Adipocyte (in vitro differentiated cells): ENCODE measurements at places on chromosomes 7 and 10.

DNA sequence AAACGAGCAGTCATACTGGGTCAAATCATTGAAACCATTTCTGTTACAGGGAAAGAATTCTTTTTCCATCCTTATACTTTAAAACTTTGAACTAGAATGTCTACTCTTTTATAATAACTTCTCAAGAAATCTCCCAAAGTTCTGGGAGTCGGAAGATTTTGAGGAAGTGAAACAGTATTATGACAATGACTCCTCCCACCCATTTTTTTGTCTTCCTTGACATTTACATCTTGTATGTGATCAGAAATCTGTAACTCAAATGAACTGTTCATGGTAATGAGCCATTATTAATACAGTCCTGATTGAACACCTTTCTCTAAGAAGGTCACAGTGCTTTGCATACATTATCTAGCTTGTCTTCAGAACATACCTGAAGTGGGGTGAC, 227.4 kb downstream of the CELF2 start:
- DNase-seq = no peak

DNA sequence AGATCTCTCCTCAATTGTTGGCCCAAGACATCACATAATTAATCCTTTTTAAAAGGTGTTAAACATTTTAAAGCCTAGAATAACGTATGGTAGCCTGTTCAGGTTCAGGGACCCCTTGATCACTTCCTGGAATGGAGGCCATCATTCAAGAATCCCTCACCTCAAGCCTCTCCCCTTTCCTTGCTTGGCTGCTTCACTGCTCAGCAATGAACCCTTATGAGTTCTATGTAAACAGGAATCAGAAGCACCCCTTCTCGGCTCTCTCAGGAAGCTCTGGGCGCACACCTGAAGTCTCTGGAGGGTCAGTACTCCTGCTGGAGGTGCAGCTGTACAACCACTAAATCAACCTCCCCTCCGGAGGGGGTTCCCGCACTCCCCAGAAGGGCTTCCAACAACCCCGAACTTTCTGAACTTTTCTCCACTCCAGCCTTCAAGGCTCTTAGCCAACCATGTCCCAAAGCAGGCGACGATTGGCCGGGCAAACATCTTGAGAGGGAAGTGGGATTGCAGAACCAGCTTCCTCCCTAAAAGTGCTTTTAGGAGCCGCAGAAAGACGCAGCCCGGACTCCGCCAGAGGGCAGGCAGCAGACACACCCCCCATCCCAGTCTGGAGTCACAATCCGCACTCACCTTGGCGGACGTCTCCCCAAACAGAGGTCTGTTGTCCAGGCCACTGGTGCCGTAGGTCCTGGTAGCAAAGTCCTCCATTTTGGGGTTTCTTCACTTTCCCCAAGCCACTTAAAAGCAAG, 562 bp downstream of the TMEM243 start:
- peak; percentile 74 for DNase-seq

DNA sequence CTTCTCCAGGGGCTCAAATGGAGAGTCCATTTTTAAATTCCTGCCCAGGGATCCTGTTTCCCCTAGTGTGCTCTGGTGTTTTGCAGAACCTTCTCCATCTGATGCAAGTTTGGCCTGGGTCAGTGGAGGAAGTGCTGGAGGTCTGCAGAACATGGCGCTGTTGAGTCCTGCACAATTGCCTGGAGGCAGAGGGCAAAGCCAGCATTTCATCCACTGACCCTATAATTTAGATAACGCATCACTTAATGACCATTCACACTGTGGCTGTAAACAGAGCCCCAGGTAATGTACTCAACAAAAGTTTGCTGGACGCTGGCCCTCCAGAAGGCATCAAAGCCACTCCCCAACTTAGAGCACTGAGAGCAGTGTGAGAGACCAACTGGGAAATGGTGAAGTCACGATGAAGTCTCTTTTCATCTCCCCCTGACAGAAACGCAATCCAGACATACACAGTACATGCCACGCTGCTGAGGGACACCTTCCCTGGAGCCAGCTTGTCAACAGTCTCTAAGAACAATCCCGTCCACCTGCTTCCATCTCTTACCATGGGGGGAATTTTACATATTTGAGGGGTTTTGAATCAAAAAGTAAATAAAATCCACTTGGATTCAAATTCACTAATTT, 13.4 kb downstream of the C10orf71 start:
- DNase-seq = no peak

DNA sequence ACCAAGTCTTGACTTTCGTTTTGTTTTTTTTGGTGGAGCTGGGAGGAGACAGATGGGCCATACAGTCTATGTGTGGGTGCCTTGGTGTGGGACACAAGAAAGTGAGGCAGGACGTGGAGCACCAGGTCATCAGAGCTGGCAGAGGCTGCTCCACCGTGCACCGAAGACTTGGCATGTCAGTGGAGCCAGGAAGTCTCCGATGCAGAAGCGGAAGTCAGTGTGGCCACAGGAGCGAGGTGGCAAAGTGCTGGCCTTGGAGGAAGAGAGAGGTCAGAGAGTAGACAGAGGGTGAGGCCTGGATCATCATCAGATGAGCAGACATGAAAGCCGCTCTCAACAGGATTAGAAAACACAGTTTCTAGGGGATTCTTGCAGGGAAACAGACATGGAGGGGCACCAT, 116.8 kb downstream of the MGMT start:
- DNase-seq = no peak

DNA sequence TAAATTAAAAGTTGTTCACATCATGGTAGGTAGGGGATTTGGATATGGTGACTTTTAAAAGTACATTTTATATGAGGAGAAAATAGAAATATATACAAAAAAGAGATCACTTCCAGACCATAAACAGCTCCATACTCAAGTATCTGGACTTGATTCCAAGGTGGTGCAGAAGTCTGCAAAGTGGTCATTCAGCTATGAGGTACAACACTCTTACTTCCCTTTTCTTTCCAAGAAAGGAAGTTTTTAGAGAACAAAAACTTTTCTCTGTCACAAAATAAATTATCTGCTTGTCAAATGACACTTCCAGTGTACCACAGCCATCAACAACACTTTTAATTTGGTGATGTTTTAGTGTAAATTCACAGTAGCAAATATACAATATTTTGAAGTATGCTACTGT, 1013.5 kb downstream of the GATA3 start:
- no peak for DNase-seq

DNA sequence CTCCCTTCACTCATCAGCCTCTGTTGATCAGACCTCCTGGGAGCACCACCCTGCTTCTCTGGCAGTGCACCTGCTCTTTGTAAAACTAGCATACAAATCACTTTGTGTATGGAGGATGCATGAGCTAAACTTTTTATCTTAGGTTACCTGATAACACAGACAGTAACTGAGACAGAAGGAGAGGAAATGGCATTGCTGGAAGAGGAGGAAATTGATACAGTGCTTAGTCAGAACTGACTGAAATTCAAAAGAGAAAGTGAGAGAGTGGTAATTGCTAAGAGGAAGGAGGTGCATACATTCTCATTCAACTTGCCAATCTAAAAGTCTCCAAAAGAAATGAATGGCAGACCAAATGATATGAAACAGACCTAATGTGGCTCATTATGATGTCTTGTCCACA, 1120.7 kb downstream of the GATA3 start:
- DNase-seq = no peak

GRCh38 chr10:16581202-16581601, 59.5 kb upstream of the C1QL3 start:
- no peak for DNase-seq

DNA sequence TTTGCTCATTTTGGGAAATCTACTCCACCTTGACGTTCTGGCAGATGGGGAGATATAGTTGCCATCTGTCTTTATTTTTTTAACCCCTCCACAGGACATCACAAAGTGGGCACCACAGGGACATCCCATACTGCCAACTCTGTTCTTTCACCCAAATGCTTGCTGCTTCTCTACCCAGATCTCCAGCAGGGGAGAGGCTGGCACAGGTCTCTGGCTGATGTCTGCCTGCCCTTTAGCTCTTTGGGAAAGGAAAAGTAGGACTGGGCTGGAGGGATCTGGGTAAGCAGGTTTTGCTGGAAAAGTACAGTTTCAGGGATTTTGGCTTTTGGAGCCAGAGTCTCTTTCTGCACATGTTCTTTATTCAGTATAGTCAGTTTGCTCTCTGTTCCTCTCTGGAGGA, 156.7 kb downstream of the ANLN start:
- no peak for DNase-seq

DNA sequence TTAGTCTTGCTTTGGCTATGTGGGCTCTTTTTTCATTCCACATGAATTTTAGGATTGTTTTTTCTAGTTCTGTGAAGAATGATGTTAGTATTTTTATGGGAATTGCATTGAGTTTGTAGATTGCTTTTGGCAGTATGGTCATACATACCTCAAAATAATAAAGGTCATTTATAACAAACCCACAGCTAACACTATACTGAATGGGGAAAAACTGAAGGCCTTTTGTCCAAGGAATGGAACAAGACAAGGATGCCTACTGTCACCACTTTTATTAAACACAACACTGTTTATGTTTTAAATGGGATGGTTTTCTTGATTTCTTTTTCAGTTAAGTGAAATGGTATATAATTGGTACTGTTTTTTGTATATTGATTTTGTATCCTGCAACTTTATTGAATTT, 84.3 kb downstream of the CCDC7 start:
- DNase-seq = no peak

DNA sequence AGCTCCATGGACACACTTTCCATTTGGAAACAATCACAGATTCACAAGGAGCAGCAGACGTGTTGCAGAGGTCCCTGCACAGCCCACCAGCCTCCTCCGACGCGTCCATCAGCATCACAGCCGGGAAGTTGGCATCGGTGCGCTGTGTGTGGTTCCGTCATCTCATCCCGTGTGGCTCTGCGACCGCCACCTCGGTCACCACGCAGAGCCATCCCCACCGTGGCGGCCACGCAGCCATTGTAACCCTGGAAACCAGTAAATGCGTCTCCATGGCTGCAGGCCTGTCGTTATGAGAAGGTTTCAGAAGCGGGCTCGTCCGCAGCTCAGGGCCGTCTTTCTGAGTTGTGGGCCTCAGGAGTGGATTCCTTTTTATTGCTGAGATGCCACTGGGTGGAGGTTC, 36.0 kb downstream of the FOXK1 start:
- no peak for DNase-seq

DNA sequence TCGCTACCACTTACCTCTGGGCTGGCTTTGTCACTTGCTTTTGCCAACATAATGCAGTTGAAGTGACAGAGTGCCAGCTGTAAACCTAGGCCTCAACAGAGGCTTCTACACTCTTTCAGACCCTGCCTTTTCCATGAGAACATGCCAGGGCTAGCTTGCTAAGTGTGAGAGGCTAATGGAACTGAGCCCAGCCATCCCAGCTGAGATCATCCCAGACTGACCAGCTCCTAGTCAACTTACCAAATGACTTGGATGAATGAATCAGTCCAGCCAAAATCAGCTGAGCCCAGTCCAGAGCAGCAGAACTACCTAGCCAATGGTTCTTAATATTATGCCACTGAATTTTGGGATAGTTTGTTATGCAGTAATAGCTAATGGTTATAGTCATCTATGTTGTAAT, 34.7 kb upstream of the MKLN1 start:
- DNase-seq = peak; percentile 28

- no peak for DNase-seq
Observed at GRCh38 chr7:31338706-31339105, 1.8 kb downstream of the NEUROD6 start.

- DNase-seq = no peak
Observed at GRCh38 chr7:95276114-95276513, 48.2 kb downstream of the PON1 start.

DNA sequence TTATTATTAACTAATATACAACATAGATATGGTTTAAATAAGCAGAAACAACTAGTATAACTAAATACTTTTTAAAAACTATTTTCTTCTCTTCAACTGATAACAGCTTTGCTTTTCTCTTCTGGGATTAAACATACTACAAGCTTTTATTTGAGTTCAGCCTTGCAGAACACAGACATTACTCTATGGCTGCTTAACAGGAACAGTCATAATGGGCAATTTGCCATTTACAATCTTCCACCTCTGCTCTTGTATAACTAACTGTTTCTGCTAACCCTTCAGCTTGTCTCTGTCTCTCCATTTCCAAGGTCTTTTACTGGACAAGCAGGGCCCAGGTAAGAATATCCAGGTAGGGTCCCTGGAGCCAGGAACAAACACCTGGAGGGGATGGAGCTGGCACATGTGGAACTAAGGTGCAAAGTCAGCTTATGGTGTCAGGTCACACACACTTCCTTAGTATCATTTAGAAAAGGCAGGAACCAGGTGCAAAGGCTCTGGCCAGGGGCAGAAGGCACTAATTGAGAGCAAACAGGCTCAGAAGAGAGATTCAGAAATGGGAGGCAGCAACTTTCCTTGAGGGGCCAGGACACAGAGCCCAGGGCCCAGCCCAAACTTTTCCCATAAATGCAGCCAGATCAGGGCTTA, 93.1 kb downstream of the STRA8 start:
- no peak for DNase-seq

DNA sequence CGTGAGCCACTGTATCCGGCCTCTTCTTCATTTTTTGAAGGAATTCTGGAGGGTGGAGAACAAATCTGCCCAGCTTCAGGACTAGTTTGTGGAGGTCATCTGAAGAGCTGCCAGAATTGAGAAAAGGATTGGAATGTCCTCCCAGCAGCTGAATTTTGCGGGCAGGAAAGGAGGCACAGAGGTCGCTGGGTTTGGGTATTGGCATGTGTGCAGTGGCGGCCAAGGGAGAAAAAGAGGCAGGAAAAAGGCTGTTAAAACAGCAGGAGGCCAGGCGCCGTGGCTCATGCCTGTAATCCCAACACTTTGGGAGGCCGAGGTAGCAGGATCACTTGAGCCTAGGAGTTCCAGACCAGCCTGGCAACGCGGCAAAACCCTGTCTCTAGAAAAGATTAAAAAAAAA, 80.4 kb downstream of the HIP1 start:
- no peak for DNase-seq

DNA sequence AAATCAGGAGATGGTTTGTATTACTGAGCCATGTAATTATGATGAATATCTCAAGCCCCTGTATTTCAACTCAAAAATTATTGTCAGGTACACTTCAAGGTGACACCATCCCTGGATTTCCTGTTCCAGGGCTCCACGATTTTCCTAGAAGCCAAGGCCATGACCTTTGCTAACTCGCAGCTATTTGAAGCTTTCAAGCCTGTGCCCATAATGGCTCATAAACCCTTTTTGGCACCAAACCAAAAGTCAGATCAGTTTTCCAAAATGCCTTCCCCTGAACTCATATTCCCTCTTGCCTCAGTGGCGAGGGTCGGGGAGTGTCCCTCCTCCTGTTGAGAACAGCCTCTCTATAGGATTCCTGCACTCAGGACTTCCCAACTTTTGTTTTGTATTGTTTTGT, 70.8 kb downstream of the HIP1 start:
- DNase-seq = no peak

- DNase-seq = peak; percentile 90
Observed at GRCh38 chr7:70325509-70326101, 727.3 kb downstream of the AUTS2 start.

GRCh38 chr7:132428247-132428919, 147.9 kb downstream of the PLXNA4 start:
- DNase-seq = no peak

- peak; percentile 88 for DNase-seq
Observed at GRCh38 chr7:28298870-28299518, 113.3 kb upstream of the CREB5 start.

- no peak for DNase-seq
Observed at GRCh38 chr7:75995052-75995471, 667 bp upstream of the TMEM120A start.

- DNase-seq = no peak
Observed at GRCh38 chr7:25756601-25757000, 395.4 kb upstream of the NFE2L3 start.
